ENCODE measurements at places on chromosomes 16 and 17. TPM values are rescaled to one million over a fixed set of nuclear protein-coding genes. Genes with fewer than 3 reads are reported as not detected.

Gene GCGR
- not detected for total RNA-seq

GRCh38 chr16:74718741-74719610, 18.3 kb upstream of the MLKL start:
- DNase-seq: no peak

GRCh38 chr17:43039646-43040045, 14.6 kb downstream of the RND2 start:
- DNase-seq: no peak

DNA sequence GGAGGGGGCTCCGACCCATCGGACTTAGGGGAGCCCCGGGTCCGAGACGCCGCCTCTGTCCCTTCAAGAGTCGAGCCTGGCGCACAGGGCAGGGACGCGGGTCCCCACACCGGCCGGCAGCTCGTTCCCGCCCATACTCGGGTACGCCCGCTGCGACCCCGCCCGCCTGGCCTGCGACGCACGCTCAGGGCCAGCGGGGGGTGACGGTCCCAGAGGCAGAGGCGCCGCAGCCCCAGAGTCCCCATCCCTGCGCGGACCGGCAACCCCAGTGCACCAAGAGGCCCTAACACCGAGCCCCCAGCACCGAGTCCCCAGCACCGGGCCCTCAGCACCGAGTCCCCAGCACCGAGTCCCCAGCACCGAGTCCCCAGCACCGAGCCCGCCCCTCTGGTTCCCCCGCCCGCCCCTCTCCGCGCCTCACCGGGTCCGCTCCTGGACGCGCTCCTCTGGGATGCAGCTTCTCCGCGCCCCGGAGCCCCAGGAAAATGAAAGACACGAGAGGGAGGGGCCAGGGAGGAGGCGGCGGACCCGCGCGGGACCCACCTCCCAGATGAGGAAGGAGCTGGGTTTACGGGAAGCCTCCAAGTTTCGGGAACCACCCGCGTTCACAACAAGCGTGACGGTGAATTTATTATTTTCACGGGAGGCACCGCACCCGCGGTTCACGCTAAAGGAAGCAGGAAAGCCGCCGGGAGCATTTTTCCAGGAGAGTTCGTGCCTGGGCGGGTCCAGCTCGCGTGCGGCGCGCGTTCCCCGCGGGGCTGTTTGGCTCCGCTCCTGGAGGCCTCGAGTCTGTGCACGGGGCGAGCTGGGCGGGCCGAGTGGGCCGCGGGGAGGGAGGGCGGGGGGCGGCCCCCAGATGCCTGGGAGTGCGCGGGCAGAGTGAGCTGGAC, at the start of gene SECTM1:
TSS of gene SECTM1 (minus strand) at position 488 of the 893 bp plus-strand sequence. CDS start 6,526 bp downstream, outside the sequence.
- no peak for DNase-seq

DNA sequence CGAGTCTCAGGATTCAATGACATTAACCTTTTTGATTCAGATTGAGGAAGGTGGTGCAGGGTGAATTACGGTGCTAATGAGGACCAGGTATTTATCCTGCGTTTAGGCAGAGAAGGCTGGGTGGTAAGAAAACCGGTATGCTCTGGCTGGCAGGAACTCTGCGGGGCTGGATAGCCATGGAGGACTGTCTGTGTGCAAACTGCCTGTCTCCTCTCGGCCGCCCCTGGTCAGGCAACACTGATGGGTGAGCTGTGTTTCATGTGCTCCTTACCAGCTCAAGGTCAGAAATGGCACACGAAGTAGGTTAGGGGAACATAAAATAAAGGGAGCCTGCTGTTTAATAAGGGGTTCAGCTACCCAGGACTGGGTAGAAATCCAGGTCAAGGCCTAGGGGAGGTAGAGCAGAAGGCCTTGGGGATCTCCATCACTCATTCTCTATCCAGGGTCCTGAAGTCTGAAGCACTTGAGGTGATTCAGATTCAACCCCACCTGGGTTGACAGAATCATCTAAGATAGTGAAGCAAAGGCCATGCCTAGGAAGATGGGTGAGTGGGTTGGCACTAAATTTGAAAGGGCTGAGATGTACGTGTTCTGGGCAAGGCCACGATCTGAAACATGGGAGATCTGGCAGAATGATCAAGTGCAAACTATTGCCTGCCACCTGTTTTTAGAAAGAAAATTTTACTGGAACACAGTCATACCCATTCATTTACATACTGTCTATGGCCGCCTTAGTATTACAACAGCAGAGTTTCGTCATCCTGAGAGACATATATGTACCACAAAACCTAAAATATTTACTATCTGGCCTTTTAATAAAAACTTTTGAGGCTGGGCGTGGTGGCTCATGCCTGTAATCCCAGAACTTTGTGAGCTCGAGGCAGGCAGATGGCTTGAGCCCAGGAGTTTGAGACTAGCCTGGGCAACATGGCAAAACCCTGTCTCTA, 292.5 kb downstream of the XYLT1 start:
- DNase-seq: no peak

Gene ORMDL3
- total RNA-seq: 124 TPM

Gene CCL7
- not detected for total RNA-seq

DNA sequence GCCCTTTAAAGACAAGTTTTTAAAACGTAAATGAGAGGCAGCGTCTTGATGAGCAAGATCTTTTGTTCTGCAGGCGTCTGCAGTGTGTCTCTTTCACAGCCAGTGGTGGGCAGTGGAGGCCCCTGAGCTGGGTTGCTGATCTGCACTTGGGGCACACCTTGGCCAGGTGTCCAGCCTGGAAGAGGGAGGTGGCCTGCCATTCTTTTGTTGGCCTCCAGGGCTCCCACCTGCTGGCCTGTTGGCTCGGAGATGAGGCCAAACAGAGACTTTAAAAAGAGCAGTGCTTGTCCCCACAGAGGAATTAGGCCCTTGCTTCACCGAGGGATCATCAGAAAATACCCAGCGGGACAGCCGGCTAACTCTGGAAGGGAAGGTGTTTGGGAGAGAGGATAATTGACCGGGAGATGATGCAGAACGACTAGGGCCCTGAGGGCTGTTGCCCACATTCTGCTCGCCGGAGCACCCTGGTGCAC, 145.9 kb upstream of the PLCG2 start:
- no peak for DNase-seq

Data from natural killer cell treated with Interleukin-12 subunit alpha and Interleukin-12 subunit beta and Interleukin-15 and Interleukin-18, amount 100 ng/mL, for 72 hours (primary cell).